ENCODE measurements at places on chromosomes 11 and 22.

DNA sequence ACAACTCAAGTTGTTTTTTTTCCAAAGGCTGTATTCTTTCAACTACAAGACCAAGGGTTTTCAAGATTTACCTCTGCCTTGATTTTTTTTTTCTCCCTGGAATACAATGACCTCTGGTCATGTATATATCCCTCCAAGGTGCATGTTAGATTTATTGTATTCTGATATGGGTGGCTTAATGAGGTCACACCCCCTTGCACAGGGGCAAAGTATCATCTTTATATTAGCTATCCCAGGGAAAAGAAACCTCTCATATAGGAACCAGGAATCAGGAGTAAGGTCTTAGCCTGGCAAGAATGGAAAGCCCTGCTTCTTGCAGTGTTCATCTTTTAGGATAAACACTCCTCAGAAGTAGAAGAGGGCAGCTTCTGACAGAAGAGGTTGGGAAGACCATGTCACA is 516.9 kb upstream of the TENM4 start:
- no peak for DNase-seq

DNA sequence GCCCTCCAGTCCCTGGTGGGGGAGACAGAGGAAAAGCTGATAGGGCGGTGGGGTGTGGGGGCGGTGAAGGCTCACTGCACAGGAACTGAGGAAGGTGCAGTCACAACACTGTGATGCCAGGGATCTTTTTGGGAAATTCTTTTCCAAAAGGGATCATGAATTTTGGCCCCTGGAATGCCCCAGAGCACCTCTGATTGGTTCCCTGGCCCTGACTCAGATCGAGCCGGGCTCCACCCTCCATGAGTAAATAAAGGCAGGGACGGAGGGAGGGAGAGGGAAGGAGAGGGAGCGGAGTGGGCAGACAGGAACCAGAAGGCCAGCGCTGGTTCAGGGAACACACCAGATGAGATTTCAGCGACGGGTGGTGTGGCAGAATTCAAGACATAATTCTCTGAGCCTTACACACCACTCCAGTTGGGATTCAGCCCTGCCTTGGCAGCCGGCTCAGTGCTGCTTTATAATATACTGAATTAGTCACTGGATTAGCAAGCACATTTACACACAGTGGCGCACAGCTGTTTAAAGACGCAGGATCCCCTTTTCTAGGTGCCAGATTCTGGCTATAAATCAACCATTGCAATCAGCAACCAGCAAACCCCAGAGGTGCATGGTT is 80.3 kb downstream of the ETS1 start:
- DNase-seq: peak; percentile 92

- no peak for DNase-seq
Measured at GRCh38 chr22:49394116-49394785, 433.4 kb downstream of the BRD1 start.

DNA sequence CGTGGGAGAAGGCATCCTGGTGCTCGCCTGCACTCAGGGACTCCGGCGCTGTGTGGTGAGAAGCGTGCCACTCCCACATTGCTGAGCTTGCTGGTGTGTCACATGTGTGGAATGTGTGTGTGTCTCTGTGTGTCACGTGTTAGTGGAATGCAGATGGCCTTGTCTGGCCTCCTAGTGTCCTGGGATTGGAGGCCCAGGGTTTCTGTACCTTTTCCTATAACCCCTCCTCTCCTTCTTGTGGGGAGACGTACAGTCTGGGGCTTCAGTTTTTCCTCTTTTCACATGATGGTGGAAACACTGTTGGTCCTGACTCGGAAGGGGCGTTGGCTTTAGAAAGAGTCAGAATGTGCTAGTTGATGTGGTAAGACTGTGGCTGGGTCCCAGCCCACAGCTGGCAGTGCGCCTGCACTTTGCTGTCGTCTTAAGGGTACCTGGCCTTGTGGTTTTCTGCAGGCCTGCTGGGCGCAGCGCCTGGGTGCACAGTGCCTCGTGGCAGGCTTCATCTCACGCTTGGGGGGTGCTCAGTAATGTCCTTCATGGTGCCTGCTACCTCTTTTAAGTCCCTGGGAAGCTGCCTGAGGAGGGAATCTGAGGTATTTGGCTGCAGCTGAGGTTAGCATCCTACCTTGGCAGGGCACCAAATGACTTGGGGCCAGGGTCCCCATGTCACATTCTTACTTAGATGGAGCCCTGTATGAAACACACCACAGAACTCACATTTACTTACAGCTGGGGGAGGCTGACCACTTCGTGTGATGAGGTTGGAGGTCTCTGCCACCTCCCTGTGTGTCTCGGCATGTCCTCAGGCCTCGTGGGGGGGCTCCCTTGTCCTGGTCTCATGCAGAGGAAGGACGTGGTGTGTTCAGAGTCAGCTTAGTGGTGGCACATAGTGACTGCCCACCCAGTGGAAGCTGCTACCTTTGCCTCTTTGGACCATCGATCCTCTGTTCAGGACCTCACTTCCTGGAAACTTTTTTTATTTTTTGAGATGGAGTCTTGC is 61.9 kb downstream of the MED15 start:
- peak; percentile 97 for DNase-seq

- DNase-seq: no peak
Measured at GRCh38 chr22:49295851-49296560, 531.7 kb downstream of the BRD1 start.

DNA sequence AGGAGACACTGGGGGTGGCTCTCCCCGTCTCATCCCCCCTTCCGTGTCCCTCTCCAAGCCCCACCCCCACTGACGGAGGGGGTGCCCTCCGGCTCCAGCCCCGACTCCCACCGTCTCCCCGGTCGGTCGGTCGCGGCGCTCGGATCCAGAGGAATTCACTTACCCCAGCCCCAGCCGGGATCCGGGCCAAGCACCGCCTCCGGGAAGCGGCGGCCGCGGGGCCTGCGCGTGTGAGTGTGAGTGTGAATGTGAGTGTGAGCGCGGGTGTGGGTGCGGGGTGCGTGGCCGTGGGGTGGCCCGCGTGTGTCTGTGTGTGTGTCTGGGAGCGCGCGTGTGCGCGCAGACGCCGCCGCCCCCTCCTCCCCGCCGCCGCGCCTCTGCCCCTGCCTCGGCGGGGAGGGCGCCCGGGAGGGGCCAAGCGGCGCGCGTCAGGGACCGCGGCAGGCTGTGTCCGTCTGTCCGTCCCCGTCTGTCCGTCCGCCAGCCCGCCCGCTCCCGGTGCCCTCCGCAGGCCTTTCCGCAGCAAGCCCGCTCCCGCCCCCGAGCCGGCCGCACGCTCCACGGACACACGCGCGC is at the start of gene ELFN2:
Gene ELFN2, minus strand, starts transcription at position 345 of the 576 bp plus-strand sequence. CDS start 51,945 bp downstream, outside the sequence.
- peak; percentile 70 for DNase-seq

DNA sequence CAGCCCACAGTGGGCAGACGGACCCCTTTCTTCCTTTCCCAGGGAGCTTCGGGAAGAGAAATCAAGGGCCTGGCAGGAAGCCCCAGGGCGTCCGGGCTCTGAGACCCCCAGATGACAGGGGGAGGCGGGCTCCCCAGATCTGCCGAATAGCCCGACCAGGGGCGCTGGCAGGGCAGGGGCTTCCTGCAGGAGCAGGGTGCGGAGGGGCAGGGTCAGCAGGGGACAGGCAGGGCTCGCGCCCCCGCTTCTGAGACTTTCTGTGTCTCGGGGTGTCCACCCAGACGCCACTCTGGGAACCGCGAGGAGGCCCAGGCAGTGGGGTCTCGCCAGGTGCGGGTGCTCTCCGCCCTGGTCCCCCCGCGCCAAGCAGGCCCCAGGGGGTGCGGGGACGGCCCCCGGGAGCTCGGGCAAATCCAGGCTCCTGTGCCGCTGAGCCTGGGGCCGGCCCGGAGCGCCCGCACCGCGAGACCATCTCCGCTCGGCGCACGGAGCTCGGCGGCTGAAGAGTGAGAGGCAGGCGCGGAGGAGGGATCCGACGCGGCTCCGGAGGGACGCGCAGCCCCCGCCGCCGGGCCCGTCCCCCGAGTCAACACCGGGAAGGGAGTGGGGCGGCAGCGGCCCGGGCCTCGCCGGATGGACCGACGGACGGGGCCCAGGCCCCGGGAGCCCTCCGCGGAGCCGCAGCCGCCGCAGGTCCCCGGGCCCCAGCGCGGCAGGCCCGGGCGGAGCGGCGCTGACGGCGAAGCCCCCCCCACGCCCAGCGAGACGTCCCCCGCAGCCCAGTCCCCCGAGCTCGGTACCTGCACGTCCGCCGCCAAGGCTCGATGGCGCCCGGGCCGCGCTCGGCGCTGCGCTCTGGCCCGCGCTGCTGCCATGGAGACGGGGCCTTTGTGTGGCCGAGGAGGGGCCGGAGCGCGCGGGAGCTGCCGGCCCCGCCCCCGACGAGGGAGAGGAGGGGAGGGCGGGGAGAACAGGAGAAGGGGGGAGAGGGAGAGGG is at the start of gene PLXNB2:
Gene PLXNB2, minus strand, starts transcription at position 894 of the 997 bp plus-strand sequence. CDS start 17,062 bp downstream, outside the sequence.
- peak; percentile 95 for DNase-seq

DNA sequence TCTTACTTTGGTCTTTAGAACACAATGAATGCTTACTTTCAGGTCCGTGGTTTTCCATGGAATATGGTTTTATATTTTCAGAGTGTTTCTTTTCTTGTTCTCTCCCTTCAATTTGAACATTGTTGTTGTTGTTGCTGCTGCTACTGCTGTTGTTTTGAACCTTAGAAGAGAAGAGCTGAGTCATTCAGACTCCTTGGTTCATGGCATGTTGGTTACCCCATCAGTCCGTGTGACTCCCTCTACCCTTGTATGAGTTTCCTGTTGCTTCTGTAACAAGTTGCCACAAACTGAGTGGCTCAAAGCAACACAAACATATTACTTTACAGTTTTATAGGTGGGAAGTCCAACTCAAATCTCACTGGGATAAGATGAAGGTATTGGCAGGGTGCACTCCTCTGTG is 511.0 kb downstream of the INSC start:
- peak; percentile 11 for DNase-seq

DNA sequence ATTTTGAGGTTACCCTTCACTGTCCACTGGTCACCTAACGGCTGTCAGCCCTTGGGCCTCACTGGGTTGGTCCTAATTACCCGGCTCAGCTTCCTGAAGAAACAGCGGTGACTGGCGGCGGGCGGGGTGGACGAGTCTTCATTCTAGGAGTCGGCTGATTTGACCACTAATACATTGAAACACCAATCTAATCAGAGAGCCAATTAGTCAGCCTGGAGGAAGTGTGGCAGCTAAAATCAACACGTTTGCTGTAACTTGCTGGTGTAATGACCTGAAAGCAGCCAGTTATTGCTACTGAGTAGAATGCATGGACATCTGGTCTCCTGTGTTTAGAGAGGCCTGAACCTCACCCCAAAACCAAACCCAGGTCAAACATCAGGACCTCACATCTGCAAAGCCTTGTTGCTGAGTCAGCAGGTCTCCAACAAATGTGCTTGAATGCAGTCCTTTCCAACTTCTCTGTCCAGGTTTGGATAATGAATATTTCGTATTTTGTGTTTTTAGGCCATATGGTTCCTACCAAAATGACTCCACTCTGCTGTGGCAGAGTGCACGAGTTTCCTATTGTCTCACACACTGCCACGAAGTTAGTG is 496.4 kb downstream of the BRD1 start:
- DNase-seq: no peak

- DNase-seq: no peak
Measured at GRCh38 chr11:126560221-126560620, 204.7 kb downstream of the ST3GAL4 start.

- peak; percentile 90 for DNase-seq
Measured at GRCh38 chr11:78045851-78046485, 17.7 kb upstream of the THRSP start.

DNA sequence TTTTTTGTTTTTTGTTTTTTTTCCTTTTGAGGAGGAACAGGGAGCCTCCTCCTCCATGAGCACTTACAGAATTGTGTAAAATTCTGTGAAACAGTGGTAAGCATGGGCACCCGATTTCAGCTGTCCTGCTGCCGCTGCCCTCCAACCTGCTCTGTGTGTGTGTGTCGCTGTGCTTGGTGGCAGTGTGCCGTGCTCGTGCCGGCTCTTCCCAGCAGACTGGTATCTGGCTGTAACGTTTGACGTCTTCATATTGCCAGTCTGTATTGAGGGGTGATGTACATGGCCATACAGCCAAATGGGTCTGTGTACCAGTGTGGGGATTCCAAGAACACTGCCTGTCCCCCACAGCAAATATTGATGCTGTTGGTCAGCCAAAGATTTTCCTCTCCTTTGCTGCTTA is 97.1 kb downstream of the CWC15 start:
- no peak for DNase-seq

DNA sequence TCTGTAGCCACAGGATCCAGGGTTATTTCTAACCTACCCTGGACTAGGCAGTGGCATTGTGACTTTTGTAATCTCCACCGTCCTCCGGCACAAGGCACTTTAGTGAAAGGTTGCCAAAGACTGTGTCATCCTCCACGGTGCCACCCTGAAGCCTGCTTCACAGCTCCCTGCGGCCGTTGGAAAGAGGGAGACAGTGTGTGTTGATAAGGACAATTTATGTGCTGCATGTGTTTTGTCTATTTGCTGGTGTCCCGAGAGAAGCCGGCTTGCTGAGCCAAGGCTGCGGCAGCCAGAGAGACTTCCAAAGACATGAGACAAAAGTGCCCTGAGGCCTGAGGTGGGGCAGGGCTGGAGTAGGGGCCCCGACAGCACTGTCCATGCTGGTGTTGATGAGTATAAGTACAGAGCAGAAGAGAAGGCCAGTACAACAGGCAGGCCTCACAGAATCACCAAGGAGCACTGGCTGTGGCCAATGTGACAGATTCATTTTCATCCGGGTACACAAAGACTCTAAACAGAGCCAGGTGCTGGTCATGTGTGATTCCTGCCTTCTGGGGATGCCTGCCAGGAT is 40.9 kb downstream of the GALNT18 start:
- no peak for DNase-seq

GRCh38 chr11:123217897-123218296 is 22.8 kb upstream of the CLMP start:
- DNase-seq: peak; percentile 36

DNA sequence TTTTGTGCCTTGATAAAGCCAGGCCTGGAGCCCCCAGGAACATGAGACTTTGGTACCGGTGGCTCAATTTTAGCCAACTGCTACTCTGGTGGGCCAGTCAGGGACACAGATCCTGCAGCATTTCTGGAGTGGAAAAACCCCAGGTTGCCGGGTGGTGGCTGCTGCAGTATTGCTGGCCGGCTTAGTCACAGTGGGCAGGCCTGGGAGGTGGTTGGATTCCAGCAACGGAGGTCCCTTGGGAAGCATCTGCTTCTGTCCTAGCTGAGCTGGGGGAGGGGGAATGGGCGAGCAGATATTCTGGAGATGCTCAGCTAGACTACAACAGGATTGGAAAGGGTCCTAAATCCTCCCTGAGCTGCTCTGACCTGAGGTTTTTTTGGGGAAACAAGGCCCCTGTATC is 31.6 kb upstream of the ACCSL start:
- DNase-seq: peak; percentile 43

GRCh38 chr11:96132437-96132836 is 208.5 kb upstream of the MTMR2 start:
- no peak for DNase-seq

DNA sequence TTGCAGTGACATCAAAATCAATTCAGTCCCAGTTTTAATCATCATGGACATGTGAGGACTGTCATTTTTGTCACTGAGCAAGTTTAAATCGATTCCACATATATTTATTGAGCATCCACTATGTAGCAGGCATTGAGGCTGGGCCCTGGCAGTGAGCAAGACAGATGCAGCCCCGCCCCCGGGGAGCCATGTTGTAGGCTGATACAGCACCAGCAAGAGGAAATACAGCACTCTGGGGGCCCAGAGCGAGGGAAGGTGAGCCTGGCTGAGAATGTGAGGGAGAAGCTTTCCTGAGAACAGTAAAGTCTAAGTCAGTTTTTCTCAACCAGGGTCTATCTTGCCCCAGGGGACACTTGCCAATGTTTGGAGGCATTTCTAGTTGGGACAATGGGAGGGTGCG is 108.6 kb upstream of the ASPHD2 start:
- no peak for DNase-seq
